Activated naive CD4-positive, alpha-beta T cell treated with anti-CD3 and anti-CD28 coated beads for 36 hours (primary cell): ENCODE measurements at places on chromosomes 2 and 18. TPM values are rescaled to one million over a fixed set of nuclear protein-coding genes. Genes with fewer than 3 reads are reported as not detected.

DNA sequence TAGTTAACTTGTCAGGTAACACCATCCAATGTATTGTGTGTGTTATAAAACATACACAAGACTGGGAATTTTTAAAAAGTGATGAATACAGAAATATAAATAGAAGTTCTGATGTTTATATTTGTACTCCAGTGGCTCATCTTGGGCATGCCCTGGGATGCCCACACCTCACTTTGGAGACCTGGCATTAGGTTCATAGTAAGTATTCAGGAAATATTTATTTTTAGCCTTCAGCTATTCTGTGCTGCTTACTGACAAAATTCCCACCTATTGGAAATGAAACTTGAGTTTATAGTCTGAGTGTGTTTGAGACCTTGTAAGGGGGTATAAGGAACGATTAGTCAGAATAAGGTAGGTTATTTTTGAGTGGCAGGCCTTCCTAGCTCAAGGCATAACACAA lies 67.5 kb downstream of the MYO1B start:
- no peaks in the 10 kb centered on the region for H3K4me1 ChIP-seq
- H3K27ac ChIP-seq = no peak overlapping the region
- no peaks in the 10 kb centered on the region for H3K36me3 ChIP-seq
- DNase-seq = no peak
- H3K27me3 ChIP-seq = no peaks in the 10 kb centered on the region

- H3K27ac ChIP-seq = no peak overlapping the region
- H3K4me1 ChIP-seq = no peaks in the 10 kb centered on the region
- no peaks in the 10 kb centered on the region for H3K27me3 ChIP-seq
- no peak overlapping the region for H3K4me3 ChIP-seq
Observed at GRCh38 chr2:219916726-219917440, 289.5 kb downstream of the SLC4A3 start.

The TDRD15 gene
- not detected for total RNA-seq

DNA sequence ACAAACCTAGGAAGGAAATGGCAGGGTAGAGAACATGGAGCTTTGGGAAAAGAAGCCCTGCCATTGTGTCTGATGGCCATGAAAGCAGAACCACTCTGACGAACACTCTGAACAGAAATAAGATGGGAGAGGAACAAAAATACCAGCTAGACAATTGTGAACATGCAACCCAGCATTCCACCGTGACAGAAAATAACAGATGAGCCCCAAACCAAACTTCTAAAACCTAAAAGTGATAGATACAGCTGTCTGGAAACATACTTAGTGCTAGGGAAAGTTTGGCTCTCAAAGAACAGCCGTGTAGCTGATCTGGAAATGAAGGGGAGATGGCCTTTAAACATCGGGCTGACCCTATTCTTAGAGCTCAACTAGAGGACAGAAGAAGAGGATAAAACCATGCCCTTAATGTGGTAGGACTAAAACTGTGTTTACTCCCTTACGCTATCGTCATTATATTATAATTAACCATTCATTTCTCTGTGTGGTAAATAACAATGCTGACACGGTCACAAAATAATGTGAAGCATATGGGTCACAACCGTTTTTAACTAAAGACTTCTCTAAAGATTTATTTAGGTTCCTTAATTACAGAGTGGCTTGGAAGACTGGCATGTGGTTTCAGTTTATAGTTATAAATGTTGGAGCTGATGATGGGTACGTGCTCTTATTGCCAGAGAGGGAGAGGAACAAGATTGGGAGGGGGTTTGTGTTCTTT lies 80.6 kb downstream of the MYO1B start:
- no peaks in the 10 kb centered on the region for H3K27me3 ChIP-seq
- no peaks in the 10 kb centered on the region for H3K36me3 ChIP-seq
- H3K4me3 ChIP-seq = no peak overlapping the region

GRCh38 chr2:231568785-231569435 lies 23.8 kb upstream of the TEX44 start:
- H3K27me3 ChIP-seq = no peaks in the 10 kb centered on the region
- peak; percentile 59 for DNase-seq
- H3K27ac ChIP-seq = no peak overlapping the region
- H3K4me1 ChIP-seq = peaks cover 10% of the 10 kb centered on the region

DNA sequence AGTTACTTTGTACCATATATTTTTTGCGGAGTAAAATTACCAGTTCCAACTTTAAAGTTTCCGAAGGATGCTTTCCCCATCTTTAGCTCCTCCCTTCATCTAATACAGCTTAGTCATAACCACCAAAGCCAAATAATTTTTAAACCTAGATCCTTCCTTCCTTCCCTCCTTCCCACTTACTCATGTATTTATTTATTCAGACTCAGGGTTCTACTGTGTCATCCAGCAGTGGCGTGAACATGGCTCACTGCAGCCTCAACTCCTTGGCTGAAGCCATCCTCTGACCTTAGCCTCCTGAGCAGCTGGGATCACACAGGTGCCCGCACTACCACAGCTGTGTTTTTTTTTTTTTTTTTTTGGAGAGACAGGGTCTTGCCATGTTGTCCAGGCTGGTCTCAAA lies 4.4 kb downstream of the LPIN2 start:
- H3K27me3 ChIP-seq = no peaks in the 10 kb centered on the region
- no peak overlapping the region for H3K4me3 ChIP-seq
- DNase-seq = no peak

DNA sequence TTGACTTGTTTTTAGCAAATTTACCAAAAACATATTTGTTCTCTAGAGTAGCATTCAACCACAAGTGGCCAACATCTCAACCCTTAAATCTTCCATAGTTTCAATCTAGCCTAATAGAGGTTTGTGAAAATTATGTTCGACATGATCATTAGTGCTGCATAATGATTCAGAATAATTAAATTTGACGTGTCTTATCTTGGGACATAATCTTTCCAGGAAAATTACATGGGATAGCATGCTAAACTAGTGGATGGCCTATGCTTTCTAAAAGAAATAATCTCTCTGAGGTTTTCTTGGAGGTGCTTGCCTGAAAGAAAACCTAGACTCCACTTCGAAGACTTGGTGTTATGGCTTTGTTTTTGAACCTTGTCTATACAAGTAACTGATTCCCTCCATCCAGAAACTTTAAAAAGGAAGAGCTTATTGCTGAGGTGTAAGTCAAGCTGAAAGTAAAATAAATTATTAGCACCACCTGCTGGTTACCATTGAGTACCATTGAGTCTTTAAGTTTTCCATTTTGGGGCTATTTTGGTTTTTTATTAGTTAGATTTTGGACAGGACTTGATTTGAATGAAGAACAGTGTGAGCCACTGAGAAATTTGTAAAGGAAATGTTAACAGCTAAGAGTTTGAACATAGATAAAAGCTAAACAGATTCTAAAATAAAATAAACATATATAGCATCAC lies 32.7 kb downstream of the COX7A2L start:
- peak overlapping the region; percentile 50 for H3K27ac ChIP-seq
- no peaks in the 10 kb centered on the region for H3K27me3 ChIP-seq
- H3K4me3 ChIP-seq = no peak overlapping the region

The FEV gene
- not detected for total RNA-seq

The HDAC4 gene
- 32.0 TPM for total RNA-seq

- H3K36me3 ChIP-seq = no peaks in the 10 kb centered on the region
- H3K27me3 ChIP-seq = no peaks in the 10 kb centered on the region
- no peak overlapping the region for H3K4me3 ChIP-seq
- H3K4me1 ChIP-seq = peaks cover 26% of the 10 kb centered on the region
Observed at GRCh38 chr18:5145168-5145825, 51.8 kb downstream of the AKAIN1 start.

- peaks cover 5% of the 10 kb centered on the region for H3K27me3 ChIP-seq
- H3K36me3 ChIP-seq = no peaks in the 10 kb centered on the region
- H3K4me3 ChIP-seq = no peak overlapping the region
- no peaks in the 10 kb centered on the region for H3K4me1 ChIP-seq
Observed at GRCh38 chr2:45282646-45283045, 273.4 kb upstream of the SIX2 start.

DNA sequence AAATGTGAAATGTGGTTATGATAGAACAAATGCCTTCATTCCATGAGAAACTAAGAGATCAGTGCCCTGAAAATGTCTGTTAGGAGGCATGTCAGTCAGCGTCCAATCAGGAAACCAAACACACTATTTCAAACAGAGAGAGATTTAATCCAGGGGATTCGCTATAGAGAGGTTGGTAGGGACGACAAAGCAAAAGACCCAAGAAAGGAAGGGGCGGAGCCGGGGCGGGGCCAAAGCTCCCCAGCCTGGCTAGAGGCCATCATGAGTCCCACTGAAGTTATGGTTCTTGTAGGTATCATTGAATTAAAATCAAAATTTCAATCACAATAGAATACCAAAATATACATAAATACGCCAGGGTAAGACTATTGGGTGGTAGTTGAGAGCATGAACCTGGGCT lies 32.9 kb upstream of the RNF149 start:
- no peaks in the 10 kb centered on the region for H3K27me3 ChIP-seq
- no peak overlapping the region for H3K27ac ChIP-seq
- H3K4me1 ChIP-seq = peaks cover 19% of the 10 kb centered on the region
- DNase-seq = peak; percentile 47
- H3K4me3 ChIP-seq = no peak overlapping the region

DNA sequence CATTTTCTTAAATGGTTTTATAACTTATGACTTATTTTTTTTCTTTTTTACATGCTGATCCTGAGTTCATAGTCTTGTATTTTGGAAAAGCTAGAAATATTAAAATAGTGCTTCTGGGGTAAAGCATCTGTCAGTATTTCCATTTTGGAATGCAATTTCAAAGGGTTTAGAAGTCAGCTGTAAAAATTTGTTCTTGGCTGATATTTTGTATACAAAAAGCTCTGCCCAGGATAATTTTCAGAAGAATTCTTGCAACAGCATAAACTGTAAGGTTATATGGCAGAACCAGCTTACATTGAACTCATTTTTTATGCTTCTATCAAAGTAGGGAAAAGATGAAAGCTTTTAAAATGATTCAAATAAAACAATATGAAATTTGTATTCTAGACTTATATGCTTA lies 97.4 kb downstream of the DIS3L2 start:
- peaks cover 43% of the 10 kb centered on the region for H3K4me1 ChIP-seq
- H3K36me3 ChIP-seq = peaks cover 16% of the 10 kb centered on the region
- no peak for DNase-seq
- H3K4me3 ChIP-seq = no peak overlapping the region

DNA sequence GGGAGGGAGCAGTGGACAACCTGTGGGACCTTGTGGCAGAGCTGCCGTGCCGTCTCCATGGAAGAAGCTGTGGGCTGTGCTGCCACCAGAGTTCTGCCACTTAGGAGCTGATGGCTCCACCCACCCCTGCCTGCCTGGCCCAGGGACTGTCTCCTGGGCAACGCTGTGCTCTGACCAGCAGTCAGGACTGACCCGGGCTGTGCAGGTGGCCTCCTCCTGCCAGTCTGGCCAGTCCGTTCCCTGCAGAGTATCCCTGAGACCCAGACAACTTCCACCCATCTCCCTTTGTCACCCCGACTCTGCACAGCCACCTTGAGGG lies 12.8 kb downstream of the ASIC4 start:
- H3K27me3 ChIP-seq = peaks cover 75% of the 10 kb centered on the region
- no peak for DNase-seq
- H3K4me3 ChIP-seq = no peak overlapping the region
- H3K4me1 ChIP-seq = peaks cover 7% of the 10 kb centered on the region
- no peaks in the 10 kb centered on the region for H3K36me3 ChIP-seq

- no peaks in the 10 kb centered on the region for H3K4me1 ChIP-seq
- H3K27ac ChIP-seq = no peak overlapping the region
- H3K36me3 ChIP-seq = no peaks in the 10 kb centered on the region
- no peak overlapping the region for H3K4me3 ChIP-seq
- no peak for DNase-seq
Observed at GRCh38 chr18:66209656-66210055, 394.2 kb downstream of the CDH19 start.

- no peaks in the 10 kb centered on the region for H3K36me3 ChIP-seq
- H3K27me3 ChIP-seq = peaks cover 2% of the 10 kb centered on the region
- H3K4me3 ChIP-seq = no peak overlapping the region
Observed at GRCh38 chr2:152875701-152876695, 157.6 kb downstream of the ARL6IP6 start.

DNA sequence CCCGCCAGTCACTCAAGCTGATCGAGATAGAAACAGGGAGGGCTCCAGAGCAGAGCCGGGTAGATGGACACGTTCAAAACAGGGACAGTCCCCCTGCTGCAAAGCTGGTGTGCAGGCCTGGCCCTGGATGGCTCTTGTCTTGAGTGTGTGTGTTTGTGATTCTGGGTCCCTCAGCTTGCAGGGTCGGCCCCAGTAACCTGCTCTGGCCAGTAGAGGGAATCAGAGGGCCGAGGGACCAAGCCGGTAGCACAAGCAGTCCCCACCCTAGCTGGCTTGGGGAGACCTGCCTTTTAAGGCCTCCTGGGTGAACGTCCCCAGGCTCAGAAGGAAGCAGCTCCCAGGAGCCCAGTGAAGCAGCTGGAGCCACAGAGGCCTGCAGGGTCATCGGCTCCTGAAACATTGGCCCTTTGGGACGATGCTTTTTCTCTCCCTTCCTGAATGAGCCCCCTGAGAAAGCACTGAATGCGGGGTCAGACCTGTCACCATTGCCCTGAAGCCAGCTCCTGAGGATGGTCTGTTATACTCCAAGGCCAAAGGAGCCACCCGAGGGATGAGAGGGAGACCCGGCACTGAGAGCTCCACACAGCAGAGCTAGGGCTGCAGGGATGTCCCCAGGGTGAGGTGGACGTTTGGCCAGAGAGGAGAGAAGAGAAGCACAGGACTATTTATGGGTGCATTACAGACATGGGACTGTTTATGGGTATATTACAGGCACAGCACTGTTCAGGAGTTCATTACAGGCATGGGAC lies 15.4 kb upstream of the MLPH start:
- H3K36me3 ChIP-seq = no peaks in the 10 kb centered on the region
- H3K4me1 ChIP-seq = peaks cover 11% of the 10 kb centered on the region
- H3K27me3 ChIP-seq = peaks cover 6% of the 10 kb centered on the region
- DNase-seq = peak; percentile 29
- no peak overlapping the region for H3K27ac ChIP-seq

DNA sequence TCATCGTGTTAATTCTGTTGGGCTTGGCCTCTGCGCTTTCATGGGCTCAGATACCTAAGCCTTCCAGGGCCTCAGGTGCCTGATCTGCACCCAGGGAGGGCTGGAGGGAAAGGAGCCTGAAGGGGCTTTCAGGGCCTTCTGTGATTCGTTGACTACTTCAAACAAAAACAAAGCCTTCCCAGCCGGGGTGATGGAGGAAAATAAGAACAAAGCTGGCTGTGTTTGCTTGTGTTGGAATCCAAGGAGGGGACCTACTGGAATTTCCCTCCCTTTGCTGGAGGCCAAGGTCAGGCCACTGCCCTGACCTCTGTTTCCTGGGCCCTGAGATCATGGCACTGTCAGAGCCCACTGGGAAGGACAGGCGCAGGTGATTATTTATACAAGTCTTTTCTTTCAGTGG lies 135.3 kb downstream of the KLHL29 start:
- no peaks in the 10 kb centered on the region for H3K36me3 ChIP-seq
- no peak overlapping the region for H3K4me3 ChIP-seq
- no peak for DNase-seq
- H3K4me1 ChIP-seq = no peaks in the 10 kb centered on the region

DNA sequence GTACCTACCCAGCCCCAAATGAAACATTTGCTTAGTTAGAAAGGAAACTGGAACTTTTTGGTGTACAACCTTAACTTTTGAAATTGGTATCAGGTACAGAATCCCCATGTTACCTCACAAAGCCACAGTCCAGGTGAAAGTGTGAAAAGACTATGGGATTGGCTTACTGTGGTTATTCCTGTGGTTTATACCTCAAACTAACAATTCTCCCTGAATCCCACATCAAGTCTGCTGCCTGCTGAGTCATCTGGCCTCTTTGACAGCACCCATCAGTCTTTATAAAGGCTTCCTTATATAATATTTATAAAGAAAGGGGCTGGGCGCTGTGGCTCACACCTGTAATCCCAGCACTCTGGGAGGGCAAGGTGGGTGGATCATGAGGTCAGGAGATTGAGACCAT lies 164.6 kb downstream of the TMEM247 start:
- H3K27ac ChIP-seq = no peak overlapping the region
- H3K4me1 ChIP-seq = peaks cover 11% of the 10 kb centered on the region
- H3K36me3 ChIP-seq = peaks cover 21% of the 10 kb centered on the region
- peak; percentile 15 for DNase-seq
- H3K4me3 ChIP-seq = no peak overlapping the region
